Left hindlimb (tissue), 1 donor: ENCODE measurements at places on chromosomes 11 and 22.

DNA sequence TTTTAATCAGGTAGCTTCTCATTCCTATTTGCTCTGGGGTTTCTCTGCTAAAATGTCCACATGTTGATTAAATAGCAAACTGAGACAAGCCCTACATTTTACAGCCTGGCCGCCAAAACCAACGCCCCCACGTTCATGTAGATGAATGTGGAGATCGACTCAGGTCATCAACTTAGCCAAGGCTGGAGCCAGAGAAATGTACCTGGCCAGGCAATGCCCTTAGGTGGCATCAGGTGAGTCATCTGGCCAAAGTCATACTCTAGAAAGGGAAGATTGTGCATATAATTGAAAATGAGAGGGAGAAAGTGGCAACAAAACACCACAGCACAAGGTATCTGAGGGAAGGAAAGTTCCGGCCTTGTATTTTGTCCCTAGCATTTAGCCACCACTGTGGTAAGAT is 37.1 kb upstream of the CCDC89 start:
- no peak for DNase-seq

- no peak for DNase-seq
These were observed 67.9 kb upstream of the API5 start for GRCh38 chr11:43243927-43244326.

- no peak for DNase-seq
These were observed 13.3 kb upstream of the PHF21A start for GRCh38 chr11:46134540-46134939.

DNA sequence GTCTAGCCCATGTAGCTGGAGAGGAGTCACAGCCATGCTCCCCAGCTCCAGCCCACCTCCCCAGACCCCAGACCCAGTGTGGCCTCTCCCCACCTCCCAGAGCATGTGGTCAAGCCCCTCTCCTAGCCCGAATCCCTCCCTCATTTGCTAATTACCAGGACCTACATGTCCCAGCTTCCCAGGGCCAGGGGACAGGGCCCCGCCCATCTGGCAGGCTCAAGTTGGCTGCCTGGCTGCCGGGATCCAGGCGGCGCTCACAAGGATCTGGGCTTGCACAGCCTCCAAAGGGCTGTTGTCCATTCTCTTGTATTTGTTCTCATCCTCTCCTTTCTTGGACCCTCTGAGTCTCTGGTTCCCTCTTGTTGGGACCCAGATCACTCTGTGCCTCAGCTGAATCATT is 4.6 kb upstream of the MIF start:
- no peak for DNase-seq

- DNase-seq, result peak; percentile 46
These were observed at the start of gene BMAL1 for GRCh38 chr11:13277768-13278608. Gene BMAL1 (plus strand): TSS chr11:13277790. CDS start chr11:13354309, 76,519 bp downstream.

GRCh38 chr22:34096770-34097169 is 176.5 kb upstream of the LARGE1 start:
- DNase-seq, result no peak

DNA sequence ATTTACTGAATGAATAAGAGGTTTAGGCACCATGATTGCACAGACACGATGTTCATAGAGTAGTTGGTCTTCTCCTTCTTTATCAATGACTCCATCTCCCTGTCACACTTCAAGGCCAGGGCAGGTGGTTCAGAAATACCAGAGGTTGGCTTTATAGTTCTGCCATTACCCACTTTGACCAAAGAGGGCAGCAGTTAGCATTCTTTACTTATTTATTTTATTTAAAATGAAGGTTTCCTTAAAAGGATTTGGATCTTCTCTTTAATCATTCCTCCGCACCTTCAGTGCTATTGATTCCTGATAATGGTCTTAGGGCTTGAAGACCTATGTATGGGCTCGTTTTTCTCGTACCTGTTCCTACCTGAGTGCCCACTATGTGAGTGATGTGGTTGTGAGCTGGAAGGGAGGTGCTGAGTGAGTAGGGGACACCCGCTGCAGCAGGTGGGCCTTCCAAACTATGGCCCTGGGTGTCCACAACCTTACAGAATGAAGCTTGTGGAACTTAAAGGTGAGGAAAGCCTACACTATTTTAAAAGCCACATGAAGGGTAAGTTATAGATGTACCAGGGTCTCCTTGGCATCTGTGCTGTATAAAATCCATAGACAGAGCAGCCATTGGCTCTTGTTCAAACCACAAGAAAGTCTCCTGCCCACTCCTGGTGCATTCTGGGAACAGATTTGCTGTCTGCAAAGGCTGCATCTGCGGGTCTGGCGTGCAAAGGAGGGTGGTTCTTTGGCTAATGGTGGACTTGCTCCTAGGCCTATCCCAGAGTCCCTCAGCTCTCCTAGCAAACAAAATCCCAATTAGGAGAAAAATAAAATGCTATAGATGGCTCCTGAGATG is 35.0 kb downstream of the TIMP3 start:
- no peak for DNase-seq

DNA sequence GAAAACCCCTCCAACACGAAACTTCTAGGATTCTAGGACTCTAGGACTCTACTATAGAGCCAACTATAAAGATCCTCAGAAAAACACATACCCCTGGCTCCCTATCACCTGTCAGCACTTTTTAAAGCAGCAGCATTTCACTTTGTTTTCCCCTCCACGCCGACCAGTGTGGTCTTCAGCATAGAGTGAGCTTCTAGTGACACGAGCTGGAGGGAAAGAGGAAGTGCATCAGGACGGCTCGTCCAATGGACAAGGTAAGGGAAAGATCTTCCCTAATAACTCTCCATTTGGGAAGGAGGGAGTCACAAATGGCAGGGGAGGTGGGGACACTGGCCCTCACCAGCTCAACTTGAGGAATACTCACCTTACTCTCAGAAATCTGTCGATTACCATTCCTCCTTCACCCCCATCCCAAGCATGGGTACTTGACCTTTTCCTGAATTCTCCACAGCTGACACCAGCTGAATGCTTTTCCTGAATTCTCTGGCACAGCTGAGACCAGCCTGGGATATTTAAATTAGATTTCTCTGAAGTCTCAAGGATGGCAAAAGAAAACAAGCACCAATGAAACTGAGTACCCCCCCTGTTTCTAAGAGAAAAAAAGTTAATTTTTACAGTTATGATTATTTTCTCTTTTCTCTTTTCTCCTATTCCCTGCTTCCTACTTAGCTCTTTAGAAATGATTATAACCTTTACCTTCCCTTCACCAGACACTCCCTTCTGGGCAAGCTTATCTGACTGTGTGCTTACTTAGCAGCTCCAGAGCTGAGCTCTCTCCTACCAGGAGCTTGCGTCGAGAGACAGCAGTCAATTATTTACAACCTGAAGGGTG is 33.3 kb upstream of the NNMT start:
- no peak for DNase-seq

GRCh38 chr11:2419638-2420501 is 19.3 kb downstream of the TSSC4 start:
- DNase-seq, result peak; percentile 78

DNA sequence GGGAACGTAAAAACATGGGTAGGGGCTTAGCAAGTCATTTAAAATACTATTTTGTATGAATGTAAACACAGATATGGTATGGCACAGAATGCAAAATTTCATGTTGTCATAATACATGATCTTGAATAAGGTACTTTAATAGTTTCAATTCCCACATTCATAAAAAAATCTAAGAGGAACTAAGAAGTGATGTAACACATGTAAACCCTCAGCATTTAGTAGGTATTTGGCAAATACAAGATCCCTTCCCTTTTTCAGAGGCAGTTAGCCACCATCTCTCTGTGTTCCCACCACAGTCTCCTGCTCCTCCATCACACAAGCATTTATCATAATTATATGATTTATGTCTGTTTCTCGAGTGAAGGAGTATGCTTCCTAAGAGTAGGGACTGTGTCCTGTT is 251.8 kb downstream of the TENM4 start:
- DNase-seq, result no peak

- peak; percentile 25 for DNase-seq
These were observed 4.2 kb upstream of the MTA2 start for GRCh38 chr11:62605902-62606301.
